ENCODE measurements at places on chromosomes 7 and 10.
A peak's percentile ranks its signal among the peaks of the same experiment; 100 is the strongest.

DNA sequence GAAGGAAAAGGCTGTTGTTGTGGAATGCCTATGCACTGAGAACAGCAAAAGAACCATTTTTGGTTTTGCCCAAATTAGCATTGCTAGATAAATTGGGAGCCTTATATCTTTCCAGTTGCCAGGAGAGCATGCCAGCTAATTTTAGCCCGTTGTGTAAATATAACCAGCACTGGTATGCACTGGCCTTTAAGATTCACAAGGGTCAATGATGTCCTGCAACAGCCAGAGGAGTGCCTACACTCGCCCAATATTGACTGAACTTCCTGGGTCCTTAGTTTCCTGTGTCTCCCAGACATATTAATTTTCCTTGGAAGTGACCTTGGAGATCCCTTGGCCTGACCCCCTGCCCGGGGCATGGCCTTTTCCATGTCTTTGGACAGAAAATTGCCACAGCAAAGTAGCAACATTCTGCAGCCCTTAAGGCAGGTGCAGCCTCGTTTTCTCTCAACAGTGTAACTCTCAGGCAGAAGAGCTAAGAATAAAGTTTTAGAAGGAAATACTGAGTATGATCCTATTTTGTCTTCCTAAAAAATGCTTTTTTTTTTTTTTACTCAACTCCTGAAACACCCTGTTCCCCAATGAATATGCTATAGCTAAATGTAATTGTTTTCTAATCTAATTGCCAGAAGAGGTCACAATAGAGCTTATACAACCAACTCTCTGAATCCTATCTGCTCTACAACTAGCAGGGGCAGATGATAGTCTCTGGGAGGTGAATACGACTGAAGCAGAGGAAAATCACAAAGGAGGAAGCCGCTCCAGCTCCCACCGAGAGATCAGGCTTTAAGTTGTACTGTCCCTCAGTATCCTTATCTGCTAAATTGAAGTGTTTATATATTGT is 131.9 kb upstream of the PCGF5 start:
- no peak for DNase-seq

- DNase-seq = peak; percentile 47
Observed at GRCh38 chr7:158957921-158958491, 101.6 kb downstream of the DYNC2I1 start.

GRCh38 chr7:100443096-100443840 is 7.0 kb upstream of the PPP1R35 start:
- DNase-seq = no peak

GRCh38 chr7:37028909-37029440 is 304.7 kb upstream of the AOAH start:
- no peak for DNase-seq

- DNase-seq = no peak
Observed at GRCh38 chr7:23955145-23955544, 245.1 kb downstream of the STK31 start.

DNA sequence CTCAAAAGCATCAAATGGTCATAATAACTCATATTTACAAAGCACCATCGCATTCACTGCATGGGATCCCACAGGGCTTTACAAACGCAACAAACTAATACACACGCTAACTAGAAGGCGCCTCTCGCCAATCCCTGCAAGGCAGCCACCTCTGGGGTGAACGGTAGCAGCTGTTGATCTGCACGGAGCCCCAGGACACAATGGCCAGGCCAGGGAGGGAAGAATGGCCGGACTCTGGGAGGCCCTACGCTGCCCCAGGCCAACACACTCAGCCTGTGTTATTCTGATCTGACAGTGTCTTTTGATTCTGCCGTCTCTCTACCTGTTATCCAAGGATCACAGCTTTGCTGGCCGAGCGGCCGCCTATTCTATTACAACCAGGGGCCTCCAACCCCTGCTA is 41.8 kb downstream of the HABP2 start:
- DNase-seq = no peak

- DNase-seq = no peak
Observed at GRCh38 chr10:86190291-86190690, 176.3 kb downstream of the GRID1 start.

- DNase-seq = no peak
Observed at GRCh38 chr10:121325490-121326231, 272.6 kb downstream of the FGFR2 start.

GRCh38 chr7:27709137-27710075 is 30.6 kb upstream of the TAX1BP1 start:
- no peak for DNase-seq

GRCh38 chr10:86217371-86218080 is 149.1 kb downstream of the GRID1 start:
- no peak for DNase-seq

GRCh38 chr10:113894581-113894980 is 40.1 kb downstream of the NHLRC2 start:
- no peak for DNase-seq

- DNase-seq = no peak
Observed at GRCh38 chr10:128859738-128860386, 607.2 kb upstream of the MGMT start.

GRCh38 chr10:72679838-72680241 is 12.1 kb upstream of the MCU start:
- DNase-seq = no peak

- DNase-seq = no peak
Observed at GRCh38 chr7:81235997-81236396, 317.1 kb upstream of the SEMA3C start.

GRCh38 chr10:124603376-124604213 is 140.6 kb downstream of the FAM53B start:
- no peak for DNase-seq

- DNase-seq = no peak
Observed at GRCh38 chr7:927031-927671, 27.3 kb downstream of the ADAP1 start.

DNA sequence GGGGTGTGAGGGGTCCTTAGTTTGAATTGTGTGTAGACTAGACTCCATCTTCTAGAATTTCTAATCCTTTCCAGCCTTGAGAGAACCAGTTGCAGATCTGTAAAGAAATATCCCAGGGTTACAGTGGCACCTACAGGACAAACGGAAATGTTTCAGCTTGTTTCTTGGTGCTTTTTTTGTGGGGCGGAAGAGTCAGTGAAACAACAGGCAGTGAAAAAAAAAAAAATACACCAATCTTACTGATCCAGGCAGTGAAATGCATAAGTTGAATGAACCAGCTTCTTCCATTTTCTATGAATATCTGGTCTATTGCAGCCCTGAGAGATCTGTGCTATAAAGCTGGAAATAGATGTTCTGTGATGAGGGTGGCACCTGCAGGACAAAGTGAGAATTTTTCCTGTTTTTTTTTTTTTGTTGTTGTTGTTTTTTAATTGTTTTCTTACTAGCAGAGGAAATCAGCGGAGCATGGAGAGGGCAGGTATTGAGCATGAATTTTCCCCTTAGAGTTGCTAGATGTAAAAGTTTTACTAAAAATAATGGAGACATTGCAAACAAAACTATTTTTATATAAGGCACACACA is 81.9 kb upstream of the DYNC1I1 start:
- DNase-seq = no peak

- no peak for DNase-seq
Observed at GRCh38 chr7:16114633-16115032, 306.7 kb downstream of the CRPPA start.

GRCh38 chr10:77560052-77560451 is 77.6 kb downstream of the KCNMA1 start:
- no peak for DNase-seq

GRCh38 chr10:82282782-82283456 is 407.9 kb downstream of the NRG3 start:
- no peak for DNase-seq

DNA sequence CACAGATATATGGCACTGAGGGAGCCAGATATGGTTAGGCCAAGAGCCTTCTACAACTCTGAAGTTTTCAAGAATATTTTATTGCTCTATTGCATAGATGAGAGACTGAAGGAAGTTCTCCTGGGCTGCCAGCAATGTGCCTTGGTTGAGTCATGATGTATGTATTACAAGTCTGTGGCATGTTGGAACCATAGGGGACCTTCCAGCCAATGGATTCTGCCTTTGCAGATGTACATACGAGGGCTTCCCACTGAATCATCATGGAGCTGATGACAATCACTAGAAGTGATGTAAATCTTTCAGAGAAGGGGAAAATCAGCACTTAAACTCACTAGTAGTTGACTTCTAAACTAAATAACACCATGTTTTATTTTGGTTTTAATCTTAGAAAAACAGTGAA is 419.5 kb downstream of the PHTF2 start:
- DNase-seq = no peak

DNA sequence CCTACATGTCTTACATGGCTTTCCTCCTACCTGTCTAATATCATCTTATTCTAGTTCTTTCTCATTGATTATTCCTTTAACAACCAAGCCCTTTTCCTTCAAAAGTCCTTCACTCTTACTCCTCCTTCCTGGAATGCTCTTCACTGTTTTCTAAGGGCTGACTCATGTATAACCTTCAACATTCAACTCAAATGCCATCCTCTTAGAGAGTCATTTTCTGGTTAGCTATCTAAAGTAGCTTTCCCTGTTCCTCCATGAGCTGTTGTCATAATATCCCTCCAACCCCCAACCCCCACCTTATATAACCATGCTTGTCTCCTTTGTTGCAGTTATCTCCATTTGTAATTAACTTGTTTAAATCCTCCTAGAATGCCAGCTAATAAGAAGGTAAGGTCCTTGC is 286.8 kb downstream of the ADK start:
- no peak for DNase-seq

DNA sequence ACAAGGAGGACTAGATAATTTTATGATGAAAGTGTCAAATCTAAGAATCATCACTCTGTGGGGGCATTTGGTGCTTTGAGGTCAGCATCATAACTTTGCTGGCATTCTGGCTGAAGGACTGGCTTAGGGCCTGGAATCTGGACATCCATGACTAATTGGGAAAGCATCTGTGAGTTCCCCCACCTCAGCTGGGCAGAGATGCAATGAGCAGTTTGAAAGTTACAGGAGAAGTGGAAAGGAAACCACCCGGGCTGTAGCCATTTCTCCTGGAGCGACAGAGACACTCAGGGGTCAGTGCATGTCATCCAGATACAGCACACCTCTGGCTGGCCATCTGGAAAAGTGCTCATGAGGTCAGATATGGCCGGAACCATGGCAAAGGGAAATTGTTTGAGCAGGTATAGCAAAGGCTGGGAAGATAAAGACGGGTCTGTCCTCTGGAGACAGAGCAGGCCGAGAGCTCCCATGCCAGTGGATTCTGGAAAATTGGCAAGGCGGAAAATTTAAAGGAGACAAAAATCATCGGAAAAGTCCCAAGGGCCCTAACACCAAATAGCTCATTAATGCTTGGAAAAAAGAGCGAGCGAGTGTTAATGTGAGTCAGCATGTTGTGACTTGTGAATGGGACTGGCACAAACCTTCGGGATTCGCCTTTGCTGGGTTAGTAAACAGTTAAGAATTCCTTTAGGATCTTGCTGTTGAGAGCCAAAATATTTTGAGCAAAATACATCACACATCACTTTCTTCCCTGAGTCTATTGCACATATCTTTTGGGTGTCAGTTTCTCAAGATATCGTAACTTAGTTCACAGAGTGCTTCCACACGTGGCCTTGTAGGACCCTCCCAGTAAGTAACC is 188.4 kb upstream of the AGK start:
- DNase-seq = no peak

- no peak for DNase-seq
Observed at GRCh38 chr10:100565206-100565985, 29.7 kb downstream of the HIF1AN start.

GRCh38 chr10:78255796-78256638 is 222.4 kb downstream of the RPS24 start:
- no peak for DNase-seq

DNA sequence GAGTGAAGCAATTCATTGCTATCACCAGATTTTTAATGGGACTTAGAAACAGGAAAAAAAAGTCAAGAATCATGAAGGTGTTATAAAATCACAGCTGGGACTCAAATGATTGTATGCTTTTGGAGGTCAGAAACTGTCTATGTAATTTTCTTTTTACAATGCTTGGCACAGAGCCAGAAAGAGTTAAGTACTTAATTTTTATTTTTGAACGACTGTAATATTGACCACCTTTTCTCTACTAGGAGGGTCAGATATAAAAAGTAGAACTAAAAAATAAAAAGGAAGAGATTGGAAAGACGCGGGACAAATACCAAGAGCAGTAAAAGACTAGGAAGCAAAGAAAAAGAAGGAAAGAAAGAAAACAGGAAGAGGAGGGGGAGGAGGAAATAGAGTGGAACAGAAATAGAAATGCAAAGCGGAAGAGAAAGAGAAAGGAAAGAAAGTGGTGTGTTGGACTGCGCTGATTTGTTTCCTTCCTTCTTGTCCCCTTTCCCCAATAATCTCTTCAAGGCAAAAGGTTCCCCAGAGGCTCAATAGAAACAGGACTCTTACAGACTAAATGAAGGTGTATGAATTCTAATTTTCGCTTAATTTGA is 23.2 kb upstream of the C1GALT1 start:
- DNase-seq = no peak

GRCh38 chr7:112423987-112424386 is 26.3 kb upstream of the IFRD1 start:
- DNase-seq = no peak

DNA sequence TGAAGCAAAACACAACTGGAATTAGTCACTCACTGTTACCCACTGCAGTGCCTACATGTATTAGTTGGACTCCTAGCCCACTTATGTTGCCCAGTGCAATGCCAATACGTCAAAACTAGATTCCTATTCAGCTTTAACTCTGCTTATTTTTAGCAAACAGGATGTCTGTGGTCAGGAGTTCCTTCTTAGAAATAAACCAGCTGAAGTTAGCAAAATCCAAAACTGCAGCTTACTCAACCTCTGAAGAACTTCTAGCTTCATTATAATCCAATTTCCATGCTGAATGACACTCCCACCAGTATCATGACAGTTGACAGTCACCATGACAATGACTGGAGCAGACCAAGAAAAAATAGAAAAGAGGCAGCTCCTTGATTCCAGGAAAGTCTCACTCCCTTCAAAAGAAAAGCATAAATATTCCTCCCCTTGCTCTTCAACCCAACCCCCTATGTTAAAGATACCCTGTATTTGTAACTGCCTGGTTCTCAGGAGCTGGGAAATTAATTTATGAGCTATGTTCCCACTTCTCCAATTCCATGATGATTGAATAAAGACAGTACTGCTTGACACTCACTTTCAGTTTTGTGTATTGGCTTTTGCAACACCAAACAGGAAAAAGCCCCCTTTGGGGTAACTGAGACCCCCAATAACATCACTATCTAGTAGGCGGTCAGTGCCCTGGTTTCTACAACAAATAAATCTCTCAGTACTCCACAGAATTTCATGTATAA is 327.4 kb downstream of the SORCS1 start:
- peak; percentile 21 for DNase-seq

- no peak for DNase-seq
Observed at GRCh38 chr7:86320341-86320740, 323.4 kb upstream of the GRM3 start.
